ENCODE measurements at places on chromosomes 4 and X.

- DNase-seq = no peak
Measured at GRCh38 chr4:119489305-119489704, 139.3 kb downstream of the PDE5A start.

- no peak for DNase-seq
Measured at GRCh38 chrX:111634823-111635729, 45.9 kb upstream of the ALG13 start.

DNA sequence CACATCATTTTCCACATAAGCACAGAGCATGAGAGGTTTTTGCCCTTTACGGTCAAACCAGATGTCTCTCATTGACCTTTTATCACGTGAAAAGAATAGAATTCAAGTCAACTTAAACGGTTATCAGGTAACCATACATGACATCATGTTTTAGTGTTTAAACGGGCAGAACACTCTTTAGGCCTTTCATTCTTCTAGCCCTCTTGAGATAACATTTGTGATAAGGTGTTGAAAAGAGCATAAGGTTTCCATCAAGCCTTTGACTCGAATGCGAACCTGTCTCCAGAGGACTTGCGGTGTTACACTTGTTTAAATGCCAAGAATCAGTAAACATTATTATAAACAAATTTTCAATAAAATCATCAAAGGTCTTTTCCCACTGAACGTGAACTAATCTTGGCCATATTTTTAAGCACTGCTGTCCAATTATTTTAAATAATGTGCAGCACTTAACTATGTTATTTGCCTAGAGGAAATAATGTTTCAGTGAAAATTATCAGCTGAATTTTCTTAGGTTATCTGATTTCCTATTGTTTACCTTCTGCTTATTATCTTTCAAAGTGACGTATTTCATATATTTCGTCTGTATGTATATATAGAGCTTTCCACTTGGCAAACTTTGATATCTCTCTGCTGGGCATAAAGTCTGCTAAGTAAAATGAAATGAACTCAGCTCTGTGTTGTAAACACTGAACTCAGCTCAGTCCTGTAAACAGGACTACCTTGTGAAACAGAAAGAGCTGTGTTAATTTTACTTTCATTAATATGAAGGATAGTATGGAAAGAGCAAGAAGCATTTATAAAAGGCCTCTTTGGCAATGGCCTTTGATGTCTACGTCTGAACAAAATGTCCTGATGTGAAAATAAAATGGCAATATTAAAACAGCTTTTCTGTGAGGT lies 33.3 kb downstream of the TENM3 start:
- no peak for DNase-seq

DNA sequence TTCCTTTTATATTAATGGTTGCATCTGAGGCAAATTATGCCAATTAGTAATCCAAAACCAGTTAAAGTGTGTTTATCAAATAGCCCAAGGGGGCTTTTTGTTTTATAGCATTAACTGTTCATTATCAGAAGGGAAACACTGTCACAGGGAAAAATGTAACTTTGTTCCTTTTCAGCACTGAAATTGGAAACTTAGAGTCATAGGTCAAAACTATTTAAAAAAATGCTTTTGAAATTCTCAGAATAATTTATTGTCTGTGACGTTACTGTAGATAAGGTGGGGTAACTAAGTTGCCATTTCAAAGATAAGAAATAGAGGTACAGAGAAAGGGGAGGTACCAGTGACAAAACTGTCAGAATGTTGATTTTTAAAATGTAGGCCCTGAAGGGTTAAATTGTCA lies 129.3 kb downstream of the AKAP4 start:
- no peak for DNase-seq

- no peak for DNase-seq
Measured at GRCh38 chr4:16007471-16008095, 44.6 kb upstream of the FGFBP2 start.

GRCh38 chrX:134749706-134750445 lies 91.6 kb upstream of the PLAC1 start:
- DNase-seq = no peak

DNA sequence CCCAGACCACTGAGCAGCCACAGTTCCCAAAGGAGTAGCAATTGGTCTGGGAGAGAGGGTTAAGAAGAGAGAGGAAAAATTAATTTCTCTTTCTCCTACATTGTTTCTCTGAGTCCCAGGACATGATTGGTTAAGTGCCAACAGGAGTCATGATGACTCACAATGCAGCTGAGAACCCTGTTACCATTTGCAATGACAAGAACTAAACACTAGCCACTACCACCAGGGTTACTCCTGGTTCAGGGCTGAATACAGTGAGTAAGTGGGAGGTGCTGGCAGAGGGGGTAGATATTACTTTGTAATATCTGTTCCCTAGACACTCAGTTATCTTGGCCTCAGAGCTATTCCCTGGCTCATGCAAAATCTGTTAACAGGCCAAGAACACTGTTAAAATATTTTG lies 18.0 kb downstream of the ETDC start:
- no peak for DNase-seq

- DNase-seq = no peak
Measured at GRCh38 chrX:11267425-11267824, 25.8 kb upstream of the AMELX start.

DNA sequence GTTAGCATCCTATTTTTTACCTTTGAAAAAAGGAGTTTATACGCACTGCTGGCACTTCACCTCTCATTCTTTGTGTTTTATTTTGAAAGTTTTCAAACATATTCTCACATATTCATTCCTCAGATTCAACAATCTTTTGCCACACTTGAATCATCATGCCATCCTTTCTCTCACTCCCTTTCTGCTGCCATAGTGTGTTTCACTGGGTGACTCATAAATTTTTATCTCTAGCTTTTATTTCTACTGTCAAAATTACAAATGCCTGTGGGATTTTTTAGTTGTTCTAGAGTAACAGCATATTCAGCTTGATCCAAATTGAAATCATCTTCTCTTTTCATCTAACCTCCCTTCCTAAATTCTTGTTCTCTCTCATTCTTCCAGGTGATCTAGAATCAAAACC lies 28.0 kb downstream of the MFSD8 start:
- no peak for DNase-seq

DNA sequence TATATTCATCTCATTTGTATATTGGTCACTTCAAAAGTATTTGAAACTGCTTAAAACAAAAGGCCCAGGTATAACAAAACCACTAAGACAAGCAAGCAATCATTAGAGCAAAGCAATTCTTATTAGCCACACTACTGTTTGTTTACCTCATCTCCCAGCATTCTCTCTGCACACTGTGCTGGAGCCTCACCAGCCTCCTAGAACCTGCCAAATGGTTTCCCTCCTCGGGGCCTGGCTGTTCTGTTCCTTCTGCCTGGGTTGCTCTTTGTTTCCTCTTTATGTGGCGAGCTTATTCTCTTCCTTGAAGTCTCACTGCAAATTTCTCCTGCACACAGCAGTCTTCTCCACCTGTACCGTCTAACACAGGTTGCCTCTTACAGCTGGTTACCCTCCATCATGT lies 67.5 kb upstream of the MND1 start:
- DNase-seq = peak; percentile 46

GRCh38 chr4:101122019-101122418 lies 225.3 kb downstream of the PPP3CA start:
- no peak for DNase-seq

GRCh38 chr4:93835929-93836328 lies 7.4 kb downstream of the ATOH1 start:
- DNase-seq = no peak

- peak; percentile 47 for DNase-seq
Measured at GRCh38 chr4:36218121-36218520, 26.2 kb downstream of the ARAP2 start.

DNA sequence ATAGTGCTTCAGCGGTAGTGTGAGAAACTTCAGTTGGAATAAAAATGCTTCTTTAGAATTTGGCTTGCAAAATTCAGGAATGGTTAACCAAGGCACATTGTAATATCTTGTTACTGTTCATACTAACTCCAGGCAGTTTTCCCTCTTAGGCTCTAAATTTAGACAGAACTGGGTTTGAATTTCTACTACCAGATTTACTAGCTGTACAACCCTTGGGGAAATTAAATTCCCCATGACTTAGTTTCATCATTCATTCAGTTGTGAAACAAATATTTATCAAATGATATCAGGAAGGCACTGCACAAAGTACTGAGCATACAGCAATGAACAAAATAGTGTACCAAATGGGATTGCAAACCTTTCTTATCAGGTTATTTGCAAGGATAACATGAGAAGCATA lies 135.0 kb upstream of the IL15 start:
- no peak for DNase-seq

DNA sequence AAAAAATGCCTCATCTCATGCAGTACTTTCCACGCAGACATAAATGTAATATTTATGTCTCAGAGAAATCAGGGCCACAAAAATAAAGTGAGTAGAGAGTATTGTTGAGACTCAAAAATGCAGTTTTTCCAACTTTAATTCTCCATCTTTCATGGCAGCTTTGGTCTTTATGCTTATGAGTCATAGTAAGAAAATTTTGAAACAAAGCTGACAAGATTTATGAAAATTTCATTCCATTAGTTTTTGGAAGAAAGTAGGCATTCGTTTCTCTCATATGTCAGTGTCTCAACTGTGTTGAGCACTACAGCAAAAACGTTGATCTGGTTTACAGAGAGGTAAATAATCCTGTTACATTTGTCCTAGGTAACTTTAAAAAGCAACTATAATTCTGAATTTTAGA lies 656.8 kb downstream of the IQCM start:
- no peak for DNase-seq

- DNase-seq = no peak
Measured at GRCh38 chr4:178296669-178297068, 854.4 kb upstream of the AGA start.

GRCh38 chr4:2412885-2413716 lies 5.3 kb downstream of the ZFYVE28 start:
- DNase-seq = peak; percentile 69

DNA sequence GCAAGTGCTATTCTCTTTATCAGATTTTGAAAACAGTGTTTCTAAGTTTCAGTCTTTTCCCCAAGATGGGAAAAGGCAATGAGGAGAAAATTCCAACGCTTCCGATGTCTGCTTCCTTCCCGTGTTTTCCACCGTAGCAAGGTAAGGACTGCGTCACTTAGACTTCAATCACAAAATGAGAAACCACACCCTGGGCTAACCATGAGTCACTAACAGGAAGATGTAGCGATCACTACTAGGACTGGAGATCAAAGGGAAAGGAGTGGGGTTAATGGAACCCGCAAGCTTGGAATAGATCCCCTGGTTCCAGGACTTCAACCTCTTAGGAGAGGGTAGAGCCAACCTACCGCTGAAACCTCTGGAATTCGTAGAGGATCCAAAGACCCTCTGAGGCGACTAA lies 250.7 kb upstream of the ZFP42 start:
- DNase-seq = no peak

DNA sequence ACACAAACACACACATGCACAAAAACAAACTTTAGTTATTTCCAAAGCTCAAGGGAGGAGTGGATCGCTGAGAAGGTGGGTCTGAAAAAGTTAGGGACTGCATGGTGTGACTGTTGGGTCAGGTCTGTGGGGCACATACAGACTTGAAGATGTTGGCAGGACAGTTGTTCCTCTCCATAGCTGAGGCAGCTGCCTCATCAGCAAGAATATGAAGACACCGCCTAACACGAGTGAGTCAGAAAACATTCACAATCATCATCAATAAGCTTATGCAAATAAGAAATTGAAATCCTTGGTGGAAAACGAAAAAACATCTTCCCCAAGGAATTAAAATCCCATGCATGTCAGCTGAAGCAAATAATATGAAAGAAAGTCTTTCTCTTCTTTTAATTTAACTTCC lies 148.0 kb downstream of the COL25A1 start:
- DNase-seq = no peak

DNA sequence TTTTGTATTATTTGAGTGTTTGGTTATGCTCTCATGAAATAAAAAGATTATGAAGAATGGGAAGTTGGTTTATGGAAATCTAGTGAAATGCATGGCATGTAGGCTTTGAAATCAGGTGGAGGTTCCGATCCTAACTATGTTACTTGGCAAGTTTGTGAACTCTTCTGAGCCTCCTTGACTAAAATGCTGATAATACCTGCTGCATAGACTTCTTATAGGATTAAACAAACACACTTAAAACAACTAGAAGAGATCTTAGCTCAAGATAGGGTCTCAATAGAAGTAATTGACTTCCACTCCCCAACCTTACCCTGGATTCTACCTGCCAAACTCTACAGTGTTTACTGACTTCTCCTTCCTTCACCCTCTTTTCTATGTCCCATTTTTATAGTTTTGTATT lies 22.2 kb upstream of the TLR2 start:
- DNase-seq = no peak

GRCh38 chr4:87498446-87498900 lies 30.7 kb downstream of the SPARCL1 start:
- DNase-seq = no peak

DNA sequence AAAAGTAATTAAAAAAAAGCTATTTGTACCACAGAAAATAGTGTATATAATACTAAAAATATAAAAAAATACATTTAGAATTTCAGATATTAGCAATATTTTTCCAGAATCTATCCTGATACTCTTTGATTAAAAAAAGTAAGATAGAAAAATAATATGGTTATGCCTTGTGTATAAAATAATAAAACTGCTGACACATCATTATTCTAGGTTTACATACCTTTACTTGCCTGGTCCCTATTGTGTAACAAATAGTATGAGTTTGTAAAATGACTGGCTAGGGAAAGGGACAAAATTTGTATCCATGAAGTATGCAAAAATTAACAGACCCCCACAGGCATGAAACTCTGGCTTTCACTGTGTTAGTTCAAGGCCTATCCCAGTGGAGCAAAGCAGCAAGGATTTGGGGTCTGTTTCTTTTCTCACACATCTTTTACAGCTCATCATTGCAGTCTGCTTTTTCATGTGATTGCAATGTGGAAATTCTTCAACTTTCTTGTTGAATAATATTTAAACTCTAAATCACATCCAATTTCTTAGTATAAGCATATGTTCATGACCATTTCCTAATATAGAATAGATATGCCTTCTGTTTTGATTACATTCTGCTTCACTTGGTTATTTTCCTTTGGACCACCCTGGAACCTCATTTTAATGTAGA lies 136.7 kb upstream of the PCDH18 start:
- no peak for DNase-seq

- DNase-seq = no peak
Measured at GRCh38 chrX:135397652-135398051, 24.1 kb upstream of the SMIM10L2A start.

DNA sequence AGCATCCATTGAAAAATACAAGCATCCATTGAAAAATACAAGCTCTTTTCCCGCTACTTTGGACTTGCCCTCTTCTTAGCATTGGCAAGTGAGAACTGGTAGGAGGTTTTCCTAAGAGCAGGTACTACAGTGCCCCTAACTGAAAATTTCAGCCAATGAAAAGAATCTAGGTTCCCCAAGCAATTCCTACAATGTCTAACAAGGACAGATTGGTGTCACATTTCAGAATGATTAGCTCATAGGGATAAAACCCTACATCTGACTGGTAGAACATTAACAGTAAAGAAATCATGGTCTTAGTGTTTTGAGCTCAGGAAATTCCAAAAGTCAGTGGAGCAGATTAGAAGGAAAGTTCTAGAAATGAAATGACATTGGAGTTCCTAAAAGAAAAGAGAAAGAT lies 68.6 kb upstream of the QRFPR start:
- DNase-seq = no peak

GRCh38 chrX:54821310-54821709 lies 13.8 kb downstream of the MAGED2 start:
- no peak for DNase-seq

- peak; percentile 12 for DNase-seq
Measured at GRCh38 chr4:37735578-37735977, 49.4 kb upstream of the RELL1 start.

All from globus pallidus (tissue), 1 donor.